HepG2 (cell line): ENCODE measurements at places on chromosomes 2 and 18. TPM values are rescaled to one million over a fixed set of nuclear protein-coding genes. Genes with fewer than 3 reads are reported as not detected.

The PCARE gene
- not detected in 2 replicates for total RNA-seq

The SERPINB4 gene
- not detected in 2 replicates for total RNA-seq

The RBFA gene
- total RNA-seq, result 42.2 and 42.4 TPM in 2 replicates

DNA sequence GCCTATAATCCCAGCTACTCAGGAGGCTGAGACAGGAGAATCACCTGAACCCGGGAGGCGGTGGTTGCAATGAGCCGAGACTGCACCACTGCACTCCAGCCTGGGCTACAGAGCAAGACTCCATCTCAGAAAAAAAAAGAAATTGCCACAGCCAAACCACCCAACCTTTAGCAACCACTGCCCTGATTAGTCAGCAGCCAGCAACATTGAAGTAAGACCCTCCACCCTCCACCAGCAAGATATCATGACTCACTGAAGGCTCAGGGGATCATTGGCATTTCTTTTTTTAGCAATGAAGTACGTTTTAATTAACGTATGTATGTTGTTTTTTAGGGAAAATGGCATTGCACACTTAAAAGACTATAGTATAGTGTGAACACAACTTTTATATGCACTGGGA is 349.1 kb upstream of the ACVR2A start:
- DNase-seq, result no peak

DNA sequence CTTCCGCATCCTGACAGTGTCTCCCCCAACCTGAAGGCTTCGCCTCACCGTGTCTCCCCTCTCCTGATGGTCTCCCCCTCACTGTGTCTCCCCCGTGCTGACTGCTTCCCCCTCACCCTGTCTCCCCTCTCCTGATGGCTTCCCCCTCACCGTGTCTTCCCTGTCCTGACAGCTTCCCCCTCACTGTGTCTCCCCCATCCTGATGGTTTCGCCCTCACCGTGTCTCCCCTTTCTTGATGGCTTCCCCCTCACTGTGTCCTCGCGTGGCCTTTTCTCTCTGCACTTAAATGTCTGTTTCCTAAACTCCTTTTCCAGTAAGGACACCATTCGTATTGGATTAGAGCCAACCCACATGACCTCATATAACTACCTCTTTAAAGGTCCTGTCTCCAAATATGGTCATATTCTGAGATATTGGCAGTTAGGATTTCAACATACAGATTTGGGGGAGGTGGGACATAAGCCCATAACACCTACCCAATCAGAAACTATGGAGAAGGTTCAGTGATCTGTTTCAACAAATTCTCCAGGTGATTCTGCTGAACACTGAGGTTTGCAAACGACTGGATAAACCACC is 47.9 kb upstream of the RAB27B start:
- no peak for DNase-seq

DNA sequence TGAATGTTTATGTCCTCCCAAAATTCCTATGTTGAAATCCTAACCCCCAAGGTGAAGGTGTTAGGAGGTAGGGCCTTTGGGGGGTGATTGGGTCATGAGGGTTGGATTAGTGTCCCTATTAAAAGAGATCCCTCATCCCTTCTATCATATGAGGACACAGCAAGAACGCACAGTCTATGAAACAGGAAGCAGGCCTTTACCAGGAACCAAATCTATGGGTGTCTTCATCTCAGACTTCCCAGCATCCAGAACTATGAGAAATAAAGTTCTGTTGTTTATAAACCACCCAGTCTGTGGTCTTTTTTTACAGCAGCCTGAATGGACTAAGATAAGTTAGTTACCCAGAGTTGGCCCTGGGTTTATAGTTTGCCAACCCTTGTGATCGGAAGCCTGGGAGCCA is 153.1 kb downstream of the INO80D start:
- no peak for DNase-seq

- no peak for DNase-seq
These were observed 114.9 kb downstream of the NCK2 start for GRCh38 chr2:105859694-105859951.

GRCh38 chr2:33220533-33220932 is 255.9 kb upstream of the RASGRP3 start:
- DNase-seq, result no peak

DNA sequence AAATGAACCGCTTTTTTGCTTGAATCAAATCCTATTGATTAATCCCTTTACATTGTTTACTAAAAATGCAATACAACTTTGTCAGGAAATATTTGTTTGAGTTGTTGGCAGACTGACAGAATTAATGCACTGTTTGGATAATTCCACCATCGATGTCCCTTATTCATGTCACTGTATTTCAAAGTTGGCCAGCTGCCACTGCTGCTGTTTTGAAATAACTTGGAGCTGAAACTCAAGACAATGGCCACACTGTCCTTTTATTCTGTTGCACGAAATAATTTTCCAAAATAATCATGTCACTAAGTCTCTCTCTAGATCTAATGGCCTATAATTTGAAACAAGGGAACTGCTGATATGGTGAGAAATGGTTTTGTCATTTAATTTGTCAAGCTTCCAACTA is 55.2 kb upstream of the PAX3 start:
- DNase-seq, result no peak

- peak; percentile 64 for DNase-seq
These were observed 1.4 kb downstream of the ITGA6 start for GRCh38 chr2:172428832-172429210.

DNA sequence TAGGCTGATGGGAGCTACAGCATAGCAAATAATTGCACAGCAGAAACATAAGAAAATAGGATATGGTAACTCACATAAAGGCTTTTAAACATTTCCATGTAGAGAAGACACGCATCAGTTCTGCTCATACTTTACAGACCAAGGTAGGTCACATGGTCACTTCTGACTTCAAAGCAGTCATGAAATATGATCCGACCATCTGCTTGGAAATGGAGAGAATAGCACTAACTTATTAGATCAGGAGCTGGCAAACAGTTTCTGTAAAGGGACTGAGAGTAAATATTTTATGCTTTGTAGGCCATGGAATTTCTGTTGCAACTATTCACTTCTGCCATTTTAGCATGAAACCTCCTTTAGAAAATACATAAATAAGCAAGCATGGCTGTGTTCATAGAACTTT is 936.6 kb upstream of the FANCL start:
- no peak for DNase-seq

GRCh38 chr2:74865770-74866674 is 32.1 kb downstream of the HK2 start:
- peak; percentile 38 for DNase-seq

DNA sequence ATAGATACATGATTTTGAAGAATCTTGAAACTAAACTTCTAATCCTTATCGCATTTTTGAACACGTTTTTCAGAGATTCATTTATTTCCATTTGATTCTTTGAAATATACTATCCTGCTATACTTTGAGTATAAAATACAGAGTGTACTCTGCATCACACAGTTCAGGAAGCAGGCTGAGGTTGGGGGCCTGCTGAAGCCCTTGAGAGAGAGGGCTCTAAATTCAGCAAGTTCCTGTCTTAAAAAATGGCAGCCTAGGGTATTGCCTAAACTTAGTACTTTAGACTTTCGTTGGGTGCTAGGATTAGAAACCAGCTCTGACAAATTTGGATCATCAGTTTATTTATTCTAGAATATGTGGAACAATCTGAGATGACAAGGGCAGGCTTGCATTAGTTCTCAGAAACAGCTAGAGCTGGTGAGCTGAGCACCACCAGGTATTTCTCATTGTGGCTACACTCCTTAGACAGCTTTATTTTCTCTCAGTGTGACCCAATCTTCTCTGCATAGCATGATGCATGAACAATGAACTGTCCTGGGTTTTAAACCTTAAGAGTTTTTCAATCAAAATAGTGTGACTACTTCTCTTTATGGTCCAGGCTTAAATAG is 49.1 kb downstream of the TFPI start:
- DNase-seq, result no peak

DNA sequence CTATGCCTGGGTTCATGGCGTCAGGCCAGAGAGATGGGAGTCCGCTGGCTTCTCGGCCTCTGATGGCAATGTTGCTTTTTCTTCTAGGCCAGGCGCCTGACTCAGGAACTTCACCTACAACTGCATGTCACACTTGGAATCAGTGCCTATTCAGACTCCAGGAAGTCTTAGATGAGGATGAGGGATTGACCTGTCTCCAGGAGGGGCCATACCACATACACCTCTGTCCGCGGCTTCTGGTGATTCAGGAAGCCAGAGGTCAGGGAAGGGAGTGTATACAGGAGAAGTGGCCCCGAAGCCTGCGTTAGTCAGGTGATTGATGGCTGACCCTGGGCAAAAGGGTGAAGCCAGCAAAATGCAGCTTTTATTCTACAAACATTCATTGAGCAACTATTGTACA is 109.1 kb upstream of the RMDN2 start:
- no peak for DNase-seq

GRCh38 chr2:46200861-46201605 is 96.2 kb upstream of the EPAS1 start:
- DNase-seq, result no peak

DNA sequence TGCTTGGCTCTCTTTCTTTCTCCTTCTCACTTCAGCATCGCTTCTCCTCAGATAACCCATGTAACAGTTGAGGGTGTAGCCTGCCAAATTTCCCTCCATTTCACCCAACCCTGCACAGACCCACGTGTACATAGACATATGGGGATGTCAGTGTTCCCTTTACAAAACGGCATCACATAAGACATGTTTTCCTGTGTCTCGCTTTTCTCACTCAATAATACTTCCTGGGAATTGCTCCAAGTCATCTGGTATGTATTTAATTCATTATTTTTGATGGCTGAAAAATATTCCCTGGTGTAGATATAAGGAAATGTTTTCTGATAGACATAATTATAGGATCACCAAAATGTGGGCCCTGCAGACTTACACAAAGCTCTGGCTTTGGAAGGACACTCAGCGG is 176.8 kb downstream of the LOXHD1 start:
- DNase-seq, result no peak

- no peak for DNase-seq
These were observed 145.5 kb downstream of the ZNF236 start for GRCh38 chr18:76967721-76968472.

- no peak for DNase-seq
These were observed 133.7 kb downstream of the COMMD1 start for GRCh38 chr2:62038975-62039771.

DNA sequence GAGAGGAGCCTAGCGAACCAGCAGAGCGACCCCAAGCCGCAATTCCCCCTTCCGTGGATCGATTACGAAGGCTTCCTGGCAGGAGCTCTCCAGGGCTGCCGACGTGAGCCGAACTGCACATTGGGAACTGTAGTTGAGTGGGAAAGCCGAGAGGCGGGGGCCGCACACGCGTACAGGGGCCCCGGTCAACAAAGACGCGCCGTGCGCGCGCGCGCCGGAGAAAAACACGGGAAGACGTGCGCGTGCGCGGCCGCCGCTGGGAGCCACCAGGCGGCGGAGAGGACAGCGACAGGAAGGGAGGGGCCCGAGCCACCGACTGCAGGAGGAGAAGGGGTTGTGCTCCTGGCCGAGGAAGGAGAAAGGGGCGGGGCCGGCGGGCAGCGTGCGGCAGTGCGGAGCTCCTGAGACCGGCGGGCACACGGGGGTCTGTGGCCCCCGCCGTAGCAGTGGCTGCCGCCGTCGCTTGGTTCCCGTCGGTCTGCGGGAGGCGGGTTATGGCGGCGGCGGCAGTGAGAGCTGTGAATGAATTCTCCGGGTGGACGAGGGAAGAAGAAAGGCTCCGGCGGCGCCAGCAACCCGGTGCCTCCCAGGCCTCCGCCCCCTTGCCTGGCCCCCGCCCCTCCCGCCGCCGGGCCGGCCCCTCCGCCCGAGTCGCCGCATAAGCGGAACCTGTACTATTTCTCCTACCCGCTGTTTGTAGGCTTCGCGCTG is at the start of gene SPAST:
TSS of gene SPAST (plus strand) at position 247 of the 711 bp plus-strand sequence. CDS start at position 523, 276 bp downstream.
- DNase-seq, result peak; percentile 98

DNA sequence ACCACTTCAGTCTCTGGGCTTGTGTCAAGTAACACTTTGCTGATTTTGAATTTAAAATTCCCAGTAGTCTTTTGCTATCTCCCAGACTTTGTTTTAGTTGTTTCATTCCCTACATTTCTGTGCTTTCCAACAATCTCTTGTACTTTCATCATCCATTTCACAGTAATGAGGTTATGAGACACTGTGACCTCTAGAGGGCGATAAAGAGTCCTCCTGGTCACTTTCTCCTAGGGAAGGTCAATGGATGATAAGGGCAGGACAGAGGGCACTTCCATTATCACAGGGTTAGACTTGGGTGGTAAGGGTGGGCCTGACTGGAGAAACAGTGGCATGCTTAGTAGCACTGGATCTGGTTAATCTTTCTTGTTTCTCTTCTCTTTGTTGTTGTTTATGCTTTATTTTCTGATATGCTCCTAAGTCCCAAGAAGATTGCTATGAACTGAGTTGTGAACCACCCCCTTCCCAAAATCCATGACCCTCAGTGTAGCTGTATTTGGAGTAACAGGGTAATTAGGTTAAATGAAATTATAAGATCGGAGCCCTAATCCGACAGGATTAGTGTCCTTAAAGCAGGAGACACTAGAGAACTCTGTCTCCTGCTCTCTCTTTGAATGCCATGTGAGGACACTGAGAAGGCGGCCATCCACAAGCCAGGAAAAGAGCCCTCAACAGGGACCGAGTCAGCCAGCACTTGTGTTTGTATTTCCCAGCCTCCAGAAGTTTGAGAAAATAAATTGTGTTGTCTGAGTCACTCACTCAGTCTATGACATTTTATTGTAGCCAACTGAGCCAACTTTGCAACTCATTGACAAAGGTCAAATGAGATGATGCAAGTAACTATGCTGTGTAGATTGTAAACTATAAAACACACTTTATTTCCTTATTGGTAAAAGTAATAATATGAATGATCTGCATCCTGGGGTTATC is 779.2 kb downstream of the CNTNAP5 start:
- peak; percentile 69 for DNase-seq

GRCh38 chr2:101873543-101873942 is 118.2 kb upstream of the IL1R2 start:
- DNase-seq, result peak; percentile 29

DNA sequence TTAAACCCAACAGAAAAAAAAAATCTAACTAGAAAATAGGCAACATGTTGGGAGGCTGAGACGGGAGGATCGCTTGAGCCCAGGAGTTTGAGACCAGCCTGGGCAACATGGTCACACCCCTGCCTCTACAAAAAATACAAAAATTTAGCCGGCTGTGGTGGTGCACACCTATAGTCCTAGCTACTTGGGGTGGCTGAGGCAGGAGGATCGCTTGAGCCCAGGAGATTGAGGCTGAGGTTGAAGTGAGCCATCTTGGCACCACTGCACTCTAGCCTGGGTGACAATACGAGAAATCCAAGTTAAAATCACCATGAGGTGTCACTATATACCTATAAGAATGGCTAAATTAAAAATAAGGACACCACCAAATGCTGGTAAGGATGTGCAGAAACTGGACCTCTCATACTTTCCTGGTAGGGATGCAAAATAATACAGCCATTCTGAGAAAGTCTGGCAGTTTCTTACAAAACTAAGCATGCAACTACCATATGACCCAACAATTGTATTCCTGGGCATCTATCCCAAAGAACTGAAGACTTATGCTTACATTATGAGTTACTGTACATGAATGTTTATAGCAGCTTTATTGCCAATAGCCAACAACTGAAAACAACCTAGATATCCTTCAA is 2.2 kb downstream of the SEPTIN10 start:
- peak; percentile 35 for DNase-seq
